Fibroblast of skin of right biceps (primary cell): ENCODE measurements at places on chromosomes 12 and 14.

DNA sequence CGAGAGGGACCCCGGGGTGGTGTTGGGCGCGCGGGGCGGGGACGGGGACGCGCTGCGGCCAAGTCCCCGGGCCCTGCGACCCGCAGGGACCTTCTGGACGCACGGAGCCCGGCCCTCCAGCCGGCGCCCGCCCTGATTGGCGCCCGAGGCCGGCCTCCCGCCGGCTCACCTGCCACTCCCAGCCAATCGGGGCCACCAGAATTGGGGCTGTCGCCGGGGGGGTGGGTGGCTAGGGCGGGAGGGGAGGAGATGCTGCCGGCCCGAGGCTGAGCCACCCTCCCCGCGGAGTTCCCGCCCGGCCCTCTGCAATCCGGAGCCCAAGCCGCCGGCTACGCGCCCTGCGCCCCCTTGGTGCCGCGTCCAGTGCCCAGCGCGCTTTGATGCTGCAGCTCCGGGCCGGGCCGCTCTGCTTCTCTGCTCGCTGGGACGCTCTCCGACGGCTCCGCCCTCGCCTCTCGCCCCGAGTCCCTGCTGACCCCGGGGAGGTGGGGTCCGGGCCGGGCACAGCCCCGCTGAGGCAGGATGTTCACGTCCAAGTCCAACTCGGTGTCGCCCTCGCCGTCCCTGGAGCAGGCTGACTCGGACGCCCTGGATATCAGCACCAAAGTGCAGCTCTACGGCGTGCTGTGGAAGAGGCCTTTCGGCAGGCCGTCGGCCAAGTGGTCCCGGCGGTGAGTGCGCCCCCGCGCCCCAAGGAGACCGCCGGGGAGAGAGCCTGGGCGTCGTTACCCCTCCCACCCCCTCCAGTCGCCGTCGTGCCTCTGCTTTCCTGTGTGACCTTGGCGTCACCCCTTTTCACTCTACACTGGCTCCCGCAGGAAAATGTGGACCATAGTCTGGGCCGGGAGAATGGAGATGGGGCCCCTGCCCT, at the start of gene PLEKHD1:
Gene PLEKHD1 (plus strand): TSS at position 285 of the 871 bp plus-strand sequence. CDS start 238 bp downstream, at position 523.
- no peak for DNase-seq

GRCh38 chr12:102533483-102534215, 53.3 kb upstream of the IGF1 start:
- peak; percentile 21 for DNase-seq

GRCh38 chr12:25257590-25258324, 7.0 kb upstream of the KRAS start:
- no peak for DNase-seq

- no peak for DNase-seq
These were observed 21.6 kb upstream of the AMN start for GRCh38 chr14:102900631-102901571.

GRCh38 chr12:49028666-49029275, 10.2 kb upstream of the PRKAG1 start:
- no peak for DNase-seq

GRCh38 chr12:78331181-78331580, 500.5 kb downstream of the NAV3 start:
- no peak for DNase-seq

DNA sequence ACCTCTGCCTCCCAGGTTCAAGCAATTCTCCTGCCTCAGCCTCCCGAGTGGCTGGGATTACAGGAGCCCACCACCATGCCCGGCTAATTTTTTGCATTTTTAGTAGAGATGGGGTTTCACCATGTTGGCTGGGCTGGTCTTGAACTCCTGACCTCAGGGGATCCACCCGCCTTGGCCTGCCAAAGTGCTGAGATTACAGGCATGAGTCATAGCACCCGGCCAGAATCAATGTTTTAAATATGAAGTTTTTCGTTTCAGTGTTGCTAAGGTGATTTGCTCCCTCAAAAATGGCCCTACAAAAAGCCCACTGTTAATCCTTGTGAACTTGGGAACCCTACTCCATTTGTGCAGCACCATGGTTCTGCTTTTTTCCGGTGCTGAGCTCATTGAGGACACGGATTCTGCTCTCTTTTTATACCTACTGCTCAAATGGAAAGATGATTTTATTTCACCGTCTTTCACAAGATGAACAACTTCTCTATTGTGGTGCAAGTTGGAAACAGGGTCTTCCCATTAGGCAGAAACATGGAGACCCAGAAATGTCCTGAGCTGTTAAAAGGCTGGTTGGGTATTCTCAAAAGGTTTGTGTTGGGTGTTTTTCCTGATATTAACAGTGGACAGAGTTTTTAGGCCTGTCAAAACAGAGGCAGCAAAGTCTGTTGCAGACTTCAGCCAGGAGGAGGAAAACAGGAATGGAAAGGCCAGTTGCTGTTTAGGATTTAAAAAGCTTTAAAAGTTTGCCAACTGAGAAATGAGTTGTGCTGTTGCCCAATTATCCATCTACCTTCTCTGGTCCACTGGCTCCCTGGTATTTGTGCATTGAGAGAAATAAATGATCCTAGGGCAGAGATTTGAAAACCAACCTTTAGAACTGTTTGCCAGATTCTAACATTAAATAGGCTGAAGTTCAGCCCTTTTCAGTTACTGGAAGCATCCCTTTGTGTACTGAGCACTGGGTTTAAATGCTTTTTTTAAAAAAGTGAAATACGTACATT, 85.8 kb downstream of the ATP23 start:
- no peak for DNase-seq

DNA sequence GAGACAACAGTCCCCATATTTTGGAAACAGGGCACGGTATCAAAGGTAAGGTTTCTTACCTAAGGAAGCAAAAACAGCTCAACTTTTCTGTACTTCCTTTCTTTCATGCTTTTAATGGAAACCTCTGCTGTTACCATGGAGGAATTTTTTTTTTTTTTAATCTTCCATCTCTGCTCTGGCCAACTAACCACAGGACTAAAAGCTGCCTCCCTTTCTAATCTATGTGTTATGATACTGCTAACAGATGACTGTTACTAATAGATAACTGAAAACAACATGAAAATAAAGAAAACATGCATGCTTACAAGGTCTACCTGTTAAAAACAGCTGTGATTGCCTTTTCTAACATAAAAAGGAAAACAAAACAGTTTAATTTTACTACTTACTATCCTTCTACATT, 168.4 kb downstream of the SOX5 start:
- no peak for DNase-seq

DNA sequence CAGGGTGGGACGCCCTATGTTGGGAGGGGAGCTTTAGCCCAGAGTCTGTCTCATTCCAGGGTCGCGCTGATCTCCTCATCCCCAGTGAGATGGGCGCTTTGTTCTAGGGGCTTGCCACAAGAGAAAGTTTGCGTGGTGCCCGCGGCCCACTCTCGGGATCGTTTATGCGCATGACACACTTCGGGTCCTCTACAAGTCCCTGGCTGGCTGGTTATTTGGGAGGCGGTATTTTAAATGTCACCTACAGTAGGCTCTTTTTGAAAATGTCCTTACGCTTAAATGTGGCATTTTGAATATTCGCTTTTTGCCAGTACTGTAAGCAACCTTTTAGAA, 541 bp downstream of the GOLT1B start:
- DNase-seq: peak; percentile 46

DNA sequence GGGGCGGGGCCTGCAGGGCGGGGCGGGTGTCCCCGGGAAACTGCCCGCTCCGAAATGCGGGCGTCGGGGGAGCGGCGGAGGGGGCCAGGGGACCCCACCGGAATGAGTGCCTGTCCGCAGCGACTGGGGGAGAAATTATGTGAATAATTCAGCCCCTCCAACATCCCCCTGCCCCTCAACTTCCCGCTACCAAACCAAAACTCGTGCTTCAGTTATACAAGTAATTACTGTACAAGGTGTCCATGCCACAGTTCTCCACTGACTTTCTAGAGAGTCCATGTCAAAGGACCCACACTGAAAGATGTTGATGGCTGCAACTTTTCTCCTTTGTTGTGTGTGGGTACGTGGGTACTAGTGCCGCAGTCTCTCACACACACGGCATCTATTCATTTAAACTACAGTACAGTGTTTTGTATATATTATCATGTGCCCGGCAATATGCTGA, 414 bp upstream of the CDK17 start:
- DNase-seq: no peak

DNA sequence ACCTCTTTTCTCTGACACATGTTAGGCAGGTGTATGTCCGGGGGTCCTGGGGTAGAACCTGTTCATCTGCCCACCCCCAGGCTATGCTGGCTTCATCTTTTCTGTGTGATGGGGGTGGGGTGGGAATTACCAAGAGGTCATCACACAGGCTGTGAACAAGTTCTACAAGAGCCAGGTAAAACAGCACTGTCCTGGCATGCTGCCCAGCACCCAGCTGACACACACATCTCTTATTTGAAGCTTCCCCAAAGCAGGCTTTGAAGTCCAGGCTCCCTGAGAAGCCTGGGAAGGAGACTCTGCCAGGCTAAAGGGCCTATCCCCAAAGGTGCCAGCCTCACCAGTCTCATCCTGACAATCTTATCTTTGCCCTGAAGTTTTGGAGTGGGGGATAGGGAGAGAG, 141.1 kb downstream of the ALG10 start:
- DNase-seq: no peak

GRCh38 chr14:104467236-104467635, 112.3 kb upstream of the C14orf180 start:
- DNase-seq: no peak

DNA sequence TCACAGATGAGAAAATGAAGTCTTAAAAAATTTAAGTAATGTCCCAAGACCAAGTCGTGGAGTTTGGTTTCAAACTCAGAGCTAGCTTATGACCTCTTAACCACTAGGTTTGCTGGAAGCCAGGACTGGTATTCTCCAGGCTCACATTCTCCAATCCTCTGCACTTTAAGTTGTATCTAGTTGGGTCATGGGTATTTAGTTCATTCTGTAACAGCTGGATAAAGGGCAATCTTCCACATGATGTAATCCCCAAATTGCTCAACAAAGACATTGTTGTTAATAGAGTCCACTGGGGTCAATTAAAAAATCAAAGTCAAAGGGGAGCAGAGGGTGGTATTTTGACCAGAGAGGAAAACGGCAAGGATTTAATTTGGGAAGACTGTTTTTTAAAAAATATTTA, 17.8 kb upstream of the GAS2L3 start:
- no peak for DNase-seq

GRCh38 chr12:87656311-87656710, 372.9 kb downstream of the C12orf50 start:
- no peak for DNase-seq

- no peak for DNase-seq
These were observed 1.3 kb downstream of the PRPH start for GRCh38 chr12:49296034-49296835.

DNA sequence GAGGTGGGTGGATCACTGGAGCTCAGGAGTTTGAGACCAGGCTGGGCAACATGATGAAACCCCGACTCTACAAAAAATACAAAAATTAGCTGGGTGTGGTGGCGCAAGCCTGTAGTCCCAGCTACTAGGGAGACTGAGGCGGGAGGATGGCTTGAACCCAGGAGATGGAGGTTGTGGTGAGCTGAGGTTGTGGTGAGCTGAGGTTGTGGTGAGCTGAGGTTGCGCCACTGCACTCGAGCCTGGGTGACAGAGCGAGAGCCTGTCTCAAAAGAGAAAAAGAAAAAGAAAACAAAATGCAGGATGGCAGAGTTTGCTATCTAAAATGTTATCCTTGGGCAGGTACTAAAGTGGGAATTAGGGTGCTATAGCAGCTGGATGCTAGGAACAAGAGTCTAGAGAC, 10.8 kb upstream of the GPRC5A start:
- DNase-seq: no peak

- peak; percentile 94 for DNase-seq
These were observed 8.7 kb upstream of the GPR19 start for GRCh38 chr12:12704593-12705230.

- DNase-seq: no peak
These were observed 190.3 kb downstream of the KLHL28 start for GRCh38 chr14:44771496-44771895.

- peak; percentile 62 for DNase-seq
These were observed 6.1 kb upstream of the NUAK1 start for GRCh38 chr12:106144847-106145246.

GRCh38 chr14:22266683-22267082, 322.3 kb downstream of the DAD1 start:
- DNase-seq: no peak

- DNase-seq: no peak
These were observed 45.3 kb downstream of the SPRING1 start for GRCh38 chr12:116692605-116693004.

DNA sequence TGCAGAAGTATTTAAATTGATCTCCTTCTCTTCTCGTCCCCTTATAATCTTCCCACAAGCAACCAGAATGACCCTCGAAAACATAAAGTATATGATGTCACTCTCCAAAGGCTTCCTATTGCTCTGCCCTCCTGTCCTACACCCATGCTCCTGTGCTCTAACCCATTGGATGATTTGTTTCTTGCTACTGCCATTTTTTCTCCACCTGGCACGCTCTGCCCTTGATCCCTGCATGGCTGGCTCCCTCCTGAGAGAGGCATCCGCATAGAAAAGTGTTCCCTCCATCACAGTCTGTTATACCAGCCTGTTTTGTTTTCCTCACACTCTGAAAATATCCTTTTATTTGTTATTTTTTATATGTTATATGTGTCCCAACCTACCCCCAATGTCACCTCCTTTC, 19.8 kb downstream of the MYRFL start:
- DNase-seq: no peak

DNA sequence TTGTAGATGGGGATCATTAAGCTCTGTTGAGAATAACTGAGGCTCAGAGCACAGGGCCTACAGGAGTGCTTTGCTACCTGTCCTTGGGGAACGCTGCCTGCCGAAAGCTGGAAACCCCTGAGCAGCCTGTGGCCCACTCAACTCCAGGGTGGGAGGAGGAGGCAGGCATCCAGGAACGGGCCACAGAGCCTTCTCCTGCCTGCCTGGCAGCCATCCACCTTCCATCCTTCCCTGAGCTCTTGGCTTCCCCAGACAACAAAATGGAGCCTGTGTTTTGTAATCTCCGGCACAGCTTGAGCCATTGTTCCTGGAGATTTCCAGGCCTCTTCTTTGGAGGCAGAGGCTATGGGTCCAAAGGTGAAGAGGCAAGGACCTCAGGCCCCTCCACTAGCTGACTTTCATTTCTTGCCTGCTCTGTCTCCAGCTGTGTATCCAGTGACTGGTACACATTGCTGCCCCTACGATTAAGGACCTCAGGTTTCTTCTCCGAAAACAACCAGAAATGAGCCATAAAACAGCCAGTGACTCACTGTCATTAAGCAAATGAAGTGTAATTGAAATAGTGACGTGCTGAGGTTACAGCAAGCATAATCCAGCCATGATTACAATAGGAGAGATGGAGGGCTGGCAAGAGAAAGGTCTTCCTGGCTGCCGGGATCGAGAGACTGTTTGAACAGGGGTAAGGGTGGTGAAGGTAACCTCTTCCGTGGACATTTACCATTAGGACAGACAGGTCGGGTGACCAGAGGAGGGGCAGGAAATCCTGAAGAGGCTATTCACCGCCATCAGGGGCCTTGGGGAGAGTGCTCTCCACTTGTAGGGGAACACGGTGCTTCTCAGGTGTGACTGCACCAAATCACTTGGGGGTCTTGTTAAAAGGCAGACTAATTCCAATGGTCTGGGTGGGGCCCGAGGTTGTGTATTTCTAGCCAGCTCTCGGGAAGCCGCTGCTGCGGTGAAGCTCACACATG, 56.3 kb upstream of the KCNA5 start:
- peak; percentile 33 for DNase-seq

- DNase-seq: no peak
These were observed 755 bp upstream of the PTPN6 start for GRCh38 chr12:6950401-6950801.

- DNase-seq: peak; percentile 11
These were observed 1392.4 kb upstream of the TMEM132C start for GRCh38 chr12:126874427-126875026.

GRCh38 chr12:88893801-88894200, 313.5 kb upstream of the KITLG start:
- DNase-seq: peak; percentile 37
